ENCODE measurements at places on chromosomes 6 and 20.
A peak's percentile ranks its signal among the peaks of the same experiment; 100 is the strongest.

DNA sequence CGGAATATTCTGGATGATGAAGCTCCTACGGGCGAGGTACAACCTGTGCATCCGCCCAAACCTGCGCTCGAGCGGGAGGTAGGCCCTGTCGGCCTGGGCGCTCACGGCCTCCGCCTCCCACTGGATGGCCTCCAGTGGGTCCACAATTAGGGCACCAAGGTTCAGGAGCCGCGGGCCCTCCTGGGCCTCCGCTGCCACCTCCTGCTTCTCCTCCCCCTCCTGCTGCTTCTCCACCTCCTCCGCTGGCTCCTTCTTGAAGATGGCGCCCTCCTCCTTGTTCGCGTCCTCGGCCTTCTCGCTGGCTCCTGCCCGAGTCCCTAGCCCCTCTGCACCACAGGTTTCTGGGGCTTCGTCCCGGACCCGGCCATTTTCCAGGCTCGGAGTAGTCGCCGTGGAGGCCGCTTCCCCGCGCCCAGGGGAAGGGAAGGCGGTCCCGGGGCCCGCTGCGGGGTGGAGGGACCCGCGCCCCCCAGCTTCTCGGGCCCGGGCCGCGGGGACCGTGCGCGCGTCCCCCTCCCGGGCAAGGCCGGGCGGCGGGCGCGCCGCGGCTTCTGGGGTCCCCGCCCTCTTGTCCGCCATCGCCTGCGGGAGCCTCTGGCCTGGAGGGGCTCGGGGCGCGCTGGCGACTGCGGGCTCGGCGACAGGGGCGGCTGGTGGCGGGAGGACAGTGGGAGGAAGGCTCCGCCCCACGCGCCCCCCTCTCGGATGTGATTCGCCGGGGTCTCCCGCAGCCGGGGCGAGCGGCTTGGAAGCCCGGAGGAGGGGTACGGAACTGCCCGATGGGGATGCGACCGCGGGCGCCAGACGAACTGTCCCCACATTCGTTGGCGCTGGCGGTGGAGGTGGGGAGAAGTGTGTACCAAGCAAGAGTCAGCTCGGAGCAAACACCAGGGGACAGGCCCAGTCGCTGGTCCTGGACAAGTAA is 17.6 kb downstream of the PLAGL2 start:
- DNase-seq, result peak; percentile 48

DNA sequence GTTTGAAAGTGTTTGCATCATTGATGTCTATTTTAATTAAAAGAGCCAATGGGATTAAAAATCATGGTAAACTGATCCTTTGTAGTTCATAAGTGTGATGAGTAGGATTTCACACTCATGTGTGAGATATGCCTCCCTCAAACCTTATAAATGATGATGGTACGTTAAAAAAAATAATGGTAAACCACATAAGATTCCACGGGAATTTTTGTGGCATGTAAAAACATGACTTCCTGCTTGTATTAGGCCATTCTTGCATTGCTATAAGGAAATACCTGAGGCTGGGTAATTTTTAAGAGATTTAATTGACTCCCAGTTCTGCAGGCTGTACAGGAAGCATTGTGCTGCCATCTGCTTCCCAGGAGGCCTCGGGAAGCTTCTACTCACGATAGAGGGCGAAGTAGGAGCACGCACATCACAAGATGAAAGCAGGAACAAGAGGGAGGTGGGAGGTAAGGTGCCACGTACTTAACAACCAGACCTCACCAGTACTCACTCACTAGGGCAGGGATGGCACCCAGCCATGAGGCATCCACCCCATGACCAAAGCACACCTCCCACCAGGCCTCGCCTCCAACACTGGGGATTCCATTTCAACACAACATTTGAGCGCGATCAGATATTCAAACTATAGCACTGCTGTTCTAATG is 187.6 kb upstream of the QKI start:
- no peak for DNase-seq

DNA sequence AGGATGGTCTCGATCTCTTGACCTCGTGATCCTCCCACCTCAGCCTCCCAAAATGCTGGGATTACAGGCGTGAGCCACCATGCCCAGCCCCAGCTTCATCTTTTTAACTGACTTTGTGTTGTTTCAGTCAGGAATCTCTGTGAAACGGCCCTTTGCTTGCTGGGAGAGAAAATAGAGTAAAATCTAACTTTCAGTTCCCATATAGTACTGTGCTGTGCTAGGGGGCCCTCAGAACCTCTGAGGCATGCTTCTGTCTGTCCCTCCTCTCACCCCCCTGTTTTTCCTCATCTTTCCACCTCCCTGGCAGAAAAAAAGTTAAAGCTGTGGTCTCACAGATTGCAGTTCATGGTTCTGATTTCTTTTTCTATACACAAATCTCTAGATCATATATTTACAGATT is 48.4 kb downstream of the LRP11 start:
- DNase-seq, result no peak

GRCh38 chr6:36430351-36430750 is 12.3 kb downstream of the PXT1 start:
- DNase-seq, result peak; percentile 17

DNA sequence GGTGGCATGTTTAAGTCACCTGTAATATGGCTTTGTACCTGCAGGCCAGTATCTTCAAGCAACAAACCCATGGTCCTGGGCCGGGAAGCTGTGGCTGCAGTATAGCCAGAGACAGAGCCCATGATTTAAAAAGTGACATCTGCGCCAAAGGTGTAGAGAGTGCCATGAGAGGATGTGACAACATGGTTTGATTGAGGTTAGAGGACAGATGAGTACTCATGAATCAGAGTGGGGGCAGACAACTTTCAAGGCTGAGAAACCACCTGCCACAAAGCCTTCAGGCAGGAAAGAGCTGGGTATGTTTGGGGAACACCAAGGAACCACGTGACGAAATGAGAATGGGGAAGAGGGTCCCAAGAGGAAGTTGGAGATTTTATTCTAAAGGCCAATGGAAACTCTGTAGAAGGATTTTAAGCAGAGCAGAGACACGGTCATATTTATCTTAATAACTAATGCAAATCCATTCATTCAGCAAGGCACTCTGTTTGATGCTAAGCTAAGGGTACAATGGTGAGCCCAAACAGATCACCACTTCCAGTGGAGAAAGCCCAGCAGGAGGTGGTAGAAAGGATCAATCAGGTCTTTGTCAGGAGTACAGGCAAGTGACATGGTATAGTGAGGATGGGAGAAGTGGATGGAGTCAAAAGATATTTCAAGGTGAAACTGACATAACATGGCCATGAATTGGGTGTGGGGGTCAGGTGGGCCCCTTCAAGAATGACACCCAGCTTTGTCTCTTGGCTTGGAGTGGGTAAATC is 3.4 kb upstream of the MICAL1 start:
- no peak for DNase-seq

- peak; percentile 86 for DNase-seq
These were observed 43.4 kb upstream of the CDYL start for GRCh38 chr6:4732691-4733315.

GRCh38 chr6:81816380-81816779 is 63.9 kb upstream of the TENT5A start:
- no peak for DNase-seq

DNA sequence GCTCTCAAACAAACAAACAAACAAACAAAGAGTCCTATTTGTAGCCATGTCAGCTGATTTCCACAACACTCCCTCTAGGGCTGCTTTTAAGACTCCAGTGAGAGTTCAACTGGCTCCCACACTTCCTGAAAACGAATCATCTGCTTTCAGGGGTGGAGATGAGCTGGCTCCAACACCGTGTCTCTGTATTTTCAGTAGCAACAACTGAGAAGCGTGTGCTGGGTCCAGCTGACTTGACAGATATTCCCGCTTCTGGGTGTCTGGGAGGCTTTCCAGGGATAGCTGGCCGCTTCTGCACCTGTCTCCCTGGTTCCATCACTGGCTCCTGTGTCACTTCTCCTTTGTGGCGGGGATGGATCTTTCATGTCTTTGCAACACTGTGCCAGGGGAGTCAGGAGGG is 272.5 kb upstream of the SOX4 start:
- no peak for DNase-seq

DNA sequence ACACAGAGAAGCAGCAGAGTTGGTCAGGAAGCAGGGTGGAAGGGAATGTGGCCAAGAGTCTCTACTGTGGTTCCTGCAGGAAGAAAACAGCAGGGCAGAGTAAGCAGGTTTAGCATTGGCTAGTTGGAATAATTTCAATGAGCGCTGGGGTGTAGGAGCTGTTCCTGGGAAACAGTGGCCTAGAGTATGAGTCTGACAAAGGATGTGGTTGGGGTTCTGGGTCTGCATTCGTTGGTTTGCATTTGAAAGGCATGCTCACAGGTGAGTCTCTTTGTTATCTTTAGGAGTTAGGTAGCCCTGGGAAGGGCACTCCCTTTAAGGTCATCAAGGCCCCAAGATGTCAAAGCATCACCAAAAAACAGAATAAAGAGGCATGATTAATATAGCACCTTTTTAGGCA is 911.6 kb upstream of the SLC35B3 start:
- DNase-seq, result no peak

- no peak for DNase-seq
These were observed 241.6 kb downstream of the PTPRK start for GRCh38 chr6:128278836-128279235.

GRCh38 chr6:11425431-11425871 is 112.1 kb upstream of the TMEM170B start:
- DNase-seq, result no peak

DNA sequence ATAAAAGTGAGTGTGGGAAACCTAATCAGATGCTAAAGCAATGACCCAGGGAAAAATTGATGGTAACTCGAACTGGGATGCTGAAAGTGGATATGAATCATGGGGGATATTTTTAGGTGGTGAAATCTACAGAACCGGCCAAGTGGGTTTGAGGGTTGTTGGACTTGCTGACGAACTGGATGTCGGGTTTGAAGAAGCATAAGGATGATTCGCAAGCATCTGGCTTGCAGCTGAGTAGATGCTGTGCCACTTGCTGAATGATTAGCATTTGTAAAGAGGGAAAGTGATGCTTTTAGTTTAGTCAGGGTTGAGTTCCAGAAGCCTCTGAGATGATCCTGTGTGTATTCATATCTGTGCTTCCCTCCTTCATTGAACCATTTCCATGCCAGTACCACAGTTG is 54.9 kb downstream of the UBR2 start:
- no peak for DNase-seq

DNA sequence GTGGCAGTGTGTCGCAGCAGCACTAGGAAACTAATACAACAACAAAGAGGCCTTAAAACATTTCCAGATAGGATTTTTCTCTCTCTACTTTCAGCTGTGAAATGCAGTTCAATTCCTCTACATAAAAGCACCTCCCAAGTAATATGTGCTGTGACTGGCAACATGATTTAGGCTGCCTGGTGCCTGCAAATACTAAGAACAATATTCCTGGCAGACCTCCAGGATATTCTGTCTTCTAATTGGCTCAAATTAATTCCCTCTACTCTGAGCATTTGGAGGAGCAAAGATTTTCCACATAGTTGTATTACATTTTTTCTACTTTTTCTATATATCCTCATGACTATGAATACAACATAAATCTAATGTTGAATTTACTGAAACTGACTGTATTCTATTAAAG is 33.2 kb downstream of the SCGN start:
- DNase-seq, result no peak

GRCh38 chr20:45097485-45098102 is 3.3 kb downstream of the KCNS1 start:
- DNase-seq, result peak; percentile 57

GRCh38 chr6:47254906-47255305 is 54.8 kb downstream of the TNFRSF21 start:
- no peak for DNase-seq

All from hepatic stellate cell (primary cell).